ENCODE measurements at places on chromosomes 13 and 19. TPM values are rescaled to one million over a fixed set of nuclear protein-coding genes. Genes with fewer than 3 reads are reported as not detected.

The CAPN12 gene
- not detected for total RNA-seq

- DNase-seq, result no peak
Observed at GRCh38 chr19:29400917-29401711, 124.7 kb upstream of the VSTM2B start.

DNA sequence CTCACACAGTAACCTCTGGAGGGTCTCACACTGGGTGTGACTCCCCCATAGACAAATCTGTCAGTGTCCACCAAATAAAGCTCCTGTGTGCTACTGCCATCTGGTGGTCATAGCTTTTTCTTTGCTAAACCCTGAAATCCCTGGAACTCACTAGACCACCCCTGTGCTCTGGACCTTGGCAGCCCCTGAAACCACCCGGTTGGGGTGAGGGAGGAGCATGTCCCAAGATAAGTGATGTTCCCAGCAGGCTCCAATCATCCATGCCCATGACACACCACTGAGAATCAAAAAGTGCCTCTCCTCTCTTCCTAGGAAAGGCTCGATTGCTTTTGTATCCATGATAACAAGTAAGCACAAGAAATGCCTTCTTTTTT, 6.5 kb upstream of the HSD17B14 start:
- DNase-seq, result peak; percentile 27

DNA sequence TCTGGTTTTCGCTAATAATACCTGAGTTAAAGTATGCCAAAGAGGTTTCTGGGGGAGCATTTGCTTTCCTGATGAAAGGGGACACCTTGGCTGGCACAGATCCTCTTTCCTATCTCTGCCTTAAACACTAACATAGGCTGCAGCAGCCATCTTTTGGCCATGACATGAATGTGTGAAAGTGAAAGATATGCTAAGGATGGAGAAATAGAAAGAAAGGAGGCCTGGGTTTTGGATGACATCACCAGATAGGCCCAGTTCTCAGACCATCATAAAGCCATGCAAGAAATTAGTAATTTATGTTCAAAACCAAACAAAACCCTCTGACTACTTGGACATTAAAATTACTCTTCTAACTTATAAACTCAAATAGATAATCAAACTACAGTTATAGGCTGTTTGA, 279.7 kb downstream of the COG6 start:
- DNase-seq, result no peak

- DNase-seq, result no peak
Observed at GRCh38 chr13:88345171-88345847, 674.1 kb downstream of the SLITRK5 start.

The SPTBN4 gene
- total RNA-seq, result 5.9 TPM

DNA sequence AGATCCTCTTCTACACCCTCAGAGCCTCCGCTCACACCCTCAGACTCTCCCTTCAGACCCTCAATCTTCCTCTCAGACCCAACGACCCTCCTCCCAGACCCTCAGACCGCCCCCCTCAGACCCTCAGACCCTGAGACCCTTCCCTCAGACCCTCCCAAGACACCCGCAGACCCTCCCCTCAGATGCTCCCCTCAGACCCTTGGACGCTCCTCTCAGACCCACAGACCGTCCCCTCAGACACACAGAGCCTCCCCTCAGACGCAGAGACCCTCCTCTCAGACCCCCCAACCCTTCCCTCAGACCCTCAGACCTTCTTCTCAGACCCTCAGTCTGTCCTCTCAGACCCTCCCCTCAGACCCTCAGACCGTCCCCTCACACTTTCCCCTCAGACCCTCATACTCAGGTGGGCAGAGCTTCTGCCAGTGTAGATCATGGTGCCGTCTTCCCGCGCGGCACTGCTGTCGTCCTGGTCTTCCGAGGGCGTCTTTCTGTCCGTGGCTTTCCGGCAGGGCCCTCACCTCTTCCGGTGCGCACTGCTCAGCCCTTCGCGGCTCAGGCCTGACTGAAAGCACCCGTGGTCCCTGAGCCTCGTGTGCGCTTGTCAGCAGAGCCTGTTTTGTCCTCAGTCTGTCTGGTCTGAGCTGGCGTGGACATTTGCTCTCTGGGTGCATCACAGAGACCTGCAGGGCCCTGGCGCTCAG, 18.9 kb upstream of the TFDP1 start:
- DNase-seq, result no peak

DNA sequence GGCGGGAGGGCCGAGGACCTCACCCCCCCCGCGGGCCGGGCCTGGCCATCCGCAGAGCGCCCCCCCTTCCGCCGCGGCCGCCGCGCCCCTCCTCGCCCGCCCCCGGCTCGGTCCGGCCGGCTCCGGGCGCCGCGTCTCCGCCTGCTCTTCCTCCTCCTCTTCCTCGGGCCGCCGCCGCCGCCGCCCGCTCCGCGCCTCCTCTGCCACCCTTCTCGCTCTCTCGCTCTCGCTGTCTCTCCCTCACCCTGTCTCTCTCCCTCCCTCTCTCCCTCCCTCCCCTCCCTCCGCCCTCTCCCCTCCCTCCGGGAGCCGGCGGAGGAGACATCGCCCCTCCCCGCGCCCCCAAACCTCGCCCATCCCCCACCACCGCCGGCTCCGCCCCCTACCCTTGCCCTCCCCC, at the start of gene SHANK1:
Gene SHANK1, minus strand, starts transcription at position 237 of the 400 bp plus-strand sequence. CDS start 2,883 bp downstream, outside the sequence.
- no peak for DNase-seq

- no peak for DNase-seq
Observed at GRCh38 chr13:26880735-26881134, 120.1 kb upstream of the GPR12 start.

The ZNF540 gene
- total RNA-seq, result 1.4 TPM

GRCh38 chr19:7706188-7706954, 4.4 kb upstream of the FCER2 start:
- DNase-seq, result no peak

- no peak for DNase-seq
Observed at GRCh38 chr19:49210108-49210900, 52.7 kb downstream of the TRPM4 start.

DNA sequence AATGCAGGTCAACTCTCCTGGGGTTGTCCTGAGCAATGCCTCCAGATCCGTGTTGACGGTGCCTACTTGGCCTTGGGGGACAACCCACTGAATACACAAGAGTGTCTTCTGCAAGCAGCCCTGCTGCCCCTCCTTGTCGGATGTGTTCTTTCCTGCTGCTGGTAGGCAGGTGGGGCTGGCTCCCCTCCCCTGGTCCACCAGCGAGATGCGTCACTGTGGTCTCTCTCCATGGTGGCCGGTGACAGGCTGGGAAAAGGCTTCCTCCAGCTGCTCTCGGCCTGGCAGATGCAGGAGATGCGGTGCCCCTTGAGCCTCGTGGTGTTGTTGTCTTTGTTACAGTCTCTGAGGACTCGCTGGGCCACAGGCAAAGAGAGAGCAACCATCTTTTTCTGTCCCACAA, 84.9 kb downstream of the RGCC start:
- no peak for DNase-seq

GRCh38 chr13:113044391-113045114, 61.0 kb upstream of the F7 start:
- DNase-seq, result no peak

DNA sequence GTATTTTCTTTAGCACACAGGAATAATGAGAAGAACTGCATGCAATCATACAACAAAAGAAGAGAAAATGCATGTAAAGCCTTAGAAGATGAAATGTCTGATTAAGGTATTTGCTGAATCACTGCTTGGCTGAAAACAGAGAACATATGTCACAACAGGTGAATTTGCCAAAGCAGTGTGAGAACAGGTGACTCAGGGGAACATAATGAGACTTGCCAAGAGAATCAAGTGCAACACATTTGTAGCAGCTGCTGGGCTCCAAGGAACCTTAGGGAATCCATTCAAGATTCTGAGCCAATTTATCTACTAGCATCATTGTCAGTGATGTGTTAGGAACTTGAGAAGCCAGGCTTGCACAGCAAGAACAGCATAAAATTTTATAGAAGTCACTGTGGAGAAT, 273.1 kb downstream of the PCDH20 start:
- DNase-seq, result peak; percentile 62

GRCh38 chr13:31007417-31007816, 75.0 kb downstream of the TEX26 start:
- no peak for DNase-seq

DNA sequence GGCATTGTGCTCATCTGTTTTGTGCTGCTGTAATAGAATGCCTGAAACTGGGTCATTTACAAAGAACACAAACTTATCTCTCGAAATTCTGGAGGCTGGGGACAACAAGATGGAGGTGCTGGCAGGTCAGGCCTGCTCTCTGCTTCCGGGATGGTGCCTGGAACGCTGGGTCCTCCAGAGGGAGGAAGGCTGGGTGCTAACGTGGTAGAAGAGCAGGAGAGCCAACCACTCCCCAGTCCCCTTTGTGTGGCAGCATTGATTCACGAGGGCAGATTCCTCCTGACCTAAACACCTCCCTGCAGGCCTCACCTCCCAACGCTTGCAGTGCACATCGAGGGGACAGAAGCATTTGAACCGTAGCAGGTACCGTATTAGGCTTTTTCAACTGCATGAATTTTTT, 34.1 kb upstream of the TFDP1 start:
- no peak for DNase-seq

The CCDC8 gene
- total RNA-seq, result 0.63 TPM

GRCh38 chr13:103898481-103898880, 832.3 kb upstream of the SLC10A2 start:
- no peak for DNase-seq

The CD177 gene
- total RNA-seq, result 1.3 TPM

The N4BP2L2 gene
- total RNA-seq, result 52.2 TPM

DNA sequence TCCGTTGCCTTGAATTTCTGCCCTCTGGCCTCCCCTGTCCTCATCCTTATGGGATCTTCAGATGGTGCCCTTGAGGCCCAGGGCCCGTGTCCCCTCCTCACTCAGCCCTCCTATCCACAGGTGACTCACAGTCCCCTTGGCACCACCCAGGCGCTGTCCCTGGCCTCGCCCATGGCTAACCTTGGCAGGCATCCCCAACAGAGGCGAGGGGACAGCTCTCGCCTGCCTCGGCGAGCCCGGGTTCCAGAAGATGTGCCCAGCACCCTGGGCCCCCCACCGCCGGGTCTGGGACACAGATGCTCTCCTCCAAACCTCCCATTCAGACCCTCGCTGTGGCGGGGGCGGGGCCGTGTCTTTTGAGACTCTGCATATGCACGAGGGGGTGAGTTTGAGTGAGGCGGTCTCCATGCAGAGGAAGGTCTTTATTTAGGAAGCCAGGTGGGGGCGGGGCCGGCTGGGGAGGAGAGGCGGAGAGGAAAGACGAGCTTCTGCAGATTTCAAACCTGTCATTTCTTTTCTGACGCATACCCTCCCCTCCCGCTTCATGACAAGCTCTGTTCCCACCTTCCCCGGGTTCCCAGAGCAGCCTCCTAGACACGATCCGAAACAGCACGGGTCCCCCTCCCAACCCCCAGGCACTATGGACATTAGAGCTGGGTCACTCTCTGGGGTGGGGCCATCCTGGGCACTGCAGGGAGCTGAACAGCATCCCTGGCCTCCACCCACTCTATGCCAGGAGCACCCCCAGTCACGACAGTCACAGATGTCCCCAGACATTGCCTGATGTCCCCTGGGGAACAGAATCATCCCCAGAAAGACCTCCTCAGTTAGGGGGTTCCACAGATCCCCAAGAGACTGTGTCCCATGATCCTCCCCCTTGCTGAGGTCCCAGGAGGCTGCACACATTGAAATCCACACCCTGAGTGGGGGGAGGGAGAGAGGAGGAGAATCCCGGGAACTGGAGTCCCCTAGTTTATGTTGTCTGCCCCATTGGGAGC, 48.5 kb downstream of the GNG7 start:
- no peak for DNase-seq

The STK11 gene
- 177 TPM for total RNA-seq

GRCh38 chr13:77502104-77502720, 33.3 kb upstream of the SCEL start:
- DNase-seq, result no peak

- no peak for DNase-seq
Observed at GRCh38 chr13:43113603-43114002, 90.2 kb downstream of the DNAJC15 start.

DNA sequence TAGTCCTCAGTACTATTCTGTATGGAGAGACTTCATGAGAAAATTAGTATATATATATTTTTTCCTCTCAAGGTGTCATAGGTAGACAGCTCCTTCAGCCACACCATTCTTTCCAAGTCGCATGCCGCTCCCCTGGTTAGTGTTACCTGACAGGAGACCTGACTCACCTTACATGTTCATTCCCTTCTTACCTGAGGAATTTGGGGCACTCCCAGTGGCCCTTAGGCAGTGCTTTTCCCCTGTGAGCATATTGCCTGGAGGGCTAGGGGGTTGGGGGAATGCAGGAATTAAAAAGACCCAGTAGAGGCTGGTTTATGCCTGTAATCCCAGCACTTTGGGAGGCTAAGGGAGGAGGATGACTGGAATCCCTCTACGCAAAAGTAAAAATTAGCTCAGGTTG, 9.0 kb upstream of the ACTN4 start:
- DNase-seq, result no peak
